ENCODE measurements at places on chromosomes 2 and 18.

DNA sequence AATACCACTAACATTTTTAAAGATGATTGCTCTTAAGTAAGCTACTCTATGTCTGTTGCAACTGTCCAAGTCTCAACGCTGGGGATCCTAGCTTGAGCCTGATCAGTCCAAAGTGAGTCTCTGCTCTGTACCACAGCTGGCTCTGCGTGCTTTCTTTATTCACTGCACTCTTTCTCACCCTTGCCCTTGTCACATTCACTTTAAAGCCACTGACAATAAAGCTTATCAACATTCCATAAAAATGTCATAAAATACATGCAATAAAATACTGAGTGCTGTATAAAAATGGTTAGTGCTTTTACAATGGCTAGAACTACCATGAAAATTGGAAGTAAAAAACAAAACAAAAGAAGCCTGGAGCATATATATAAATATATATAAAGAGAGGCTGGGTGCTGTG is 45.5 kb upstream of the LRRTM4 start:
- DNase-seq: no peak

GRCh38 chr18:36828157-36828629 is 609 bp downstream of the TPGS2 start:
- no peak for DNase-seq

- DNase-seq: no peak
These were observed 166.9 kb downstream of the ANAPC1 start for GRCh38 chr2:111716905-111717775.

DNA sequence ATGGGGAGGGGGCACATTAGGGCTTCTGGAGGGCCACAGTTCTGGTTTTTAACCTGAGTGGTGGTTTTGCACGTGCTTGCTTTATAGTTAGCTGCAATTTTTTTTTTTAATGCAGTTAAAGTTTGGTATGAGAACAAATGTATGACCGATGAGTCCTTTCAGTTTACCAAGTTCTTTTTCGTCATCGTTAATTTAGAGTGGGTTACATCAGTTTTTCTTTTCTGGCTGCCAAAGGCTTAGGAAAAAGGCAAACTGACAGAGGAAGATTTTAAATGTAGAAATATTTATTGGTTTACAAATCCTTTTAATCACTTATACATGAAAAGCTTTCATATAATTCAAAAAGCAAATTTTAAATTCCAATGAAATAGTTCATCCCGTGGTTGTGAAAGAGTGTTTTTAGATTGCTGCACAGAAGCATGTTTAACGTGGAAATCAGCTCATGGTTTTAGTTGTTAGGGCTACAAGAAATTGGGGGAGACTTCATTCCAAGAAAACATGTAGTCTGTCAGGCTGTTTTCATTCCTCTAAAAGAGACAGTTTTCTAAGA is 82.9 kb downstream of the MSH2 start:
- no peak for DNase-seq

GRCh38 chr2:172639823-172640222 is 83.9 kb downstream of the PDK1 start:
- DNase-seq: no peak

- DNase-seq: no peak
These were observed 694 bp downstream of the UNC50 start for GRCh38 chr2:98608962-98609604.

DNA sequence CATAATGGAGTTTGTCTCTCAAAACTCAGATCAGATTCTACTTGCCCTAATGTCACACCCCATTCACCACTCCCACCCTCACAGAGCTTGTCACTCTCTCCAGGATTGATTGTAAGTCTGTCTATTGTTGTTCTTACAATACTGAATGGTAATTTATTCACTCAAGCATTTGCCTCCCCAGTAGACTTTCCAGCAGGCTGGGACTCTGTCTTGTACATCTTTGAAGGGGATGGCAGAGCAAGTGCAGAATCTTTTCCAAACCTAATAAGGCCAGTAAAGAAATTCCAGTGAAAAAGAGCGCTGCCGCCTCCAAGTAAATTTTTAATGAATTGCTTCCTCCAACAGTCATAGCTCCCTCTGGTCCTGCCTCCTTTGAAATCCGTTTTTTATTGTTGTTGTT is 56.9 kb downstream of the RBM43 start:
- no peak for DNase-seq

- no peak for DNase-seq
These were observed 71.3 kb downstream of the CTIF start for GRCh38 chr18:48609820-48610815.

DNA sequence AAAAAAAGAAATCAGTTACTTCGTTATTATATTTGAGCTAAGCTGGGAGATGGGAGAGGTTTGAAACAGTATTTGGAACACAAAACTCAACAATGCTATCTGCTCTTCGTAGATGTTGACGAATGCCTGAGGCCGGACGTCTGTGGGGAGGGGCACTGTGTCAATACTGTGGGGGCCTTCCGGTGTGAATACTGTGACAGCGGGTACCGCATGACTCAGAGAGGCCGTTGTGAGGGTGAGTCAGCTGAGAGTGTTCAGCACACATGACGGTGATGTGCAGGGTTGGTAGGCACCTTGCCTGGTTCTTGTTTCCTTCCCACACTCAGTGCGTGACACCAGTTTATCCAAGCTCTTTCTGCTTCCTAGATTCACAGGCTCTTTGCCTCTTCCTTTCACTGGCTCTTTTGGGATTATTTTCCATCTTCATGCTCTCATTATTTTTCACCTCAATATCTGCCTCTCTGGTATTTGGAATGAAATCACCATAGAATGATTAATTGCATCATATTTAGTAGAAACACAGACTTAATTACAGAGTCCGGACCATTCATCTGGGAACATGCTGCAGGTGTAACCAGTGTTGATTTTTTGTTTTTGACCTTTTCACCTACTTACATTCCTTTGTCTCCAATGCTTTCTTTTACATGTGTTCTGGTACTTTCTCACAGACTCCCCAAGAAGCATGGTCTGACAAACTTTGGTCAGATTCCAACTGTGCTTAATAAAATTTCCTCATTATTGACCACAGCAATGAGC is 200.6 kb upstream of the RASGRP3 start:
- DNase-seq: peak; percentile 22

DNA sequence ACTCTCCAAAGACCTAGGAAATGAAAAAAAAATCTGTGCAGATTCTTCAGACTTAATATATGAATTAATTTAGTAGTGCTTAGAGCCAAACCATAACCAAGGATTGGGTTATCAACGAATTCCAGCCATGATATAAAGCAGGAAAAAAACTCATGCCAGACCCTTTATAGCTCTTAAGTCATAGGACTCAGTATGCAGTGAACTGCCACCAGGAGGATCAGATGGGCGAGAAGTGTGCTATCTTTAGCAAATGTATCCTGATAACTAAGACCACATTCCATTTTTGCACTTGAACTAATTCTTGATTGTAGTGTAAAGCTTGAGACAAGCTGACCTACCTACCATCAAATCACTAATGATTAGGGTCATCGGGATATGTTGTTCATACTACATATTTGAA is 178.1 kb downstream of the IKZF2 start:
- no peak for DNase-seq

DNA sequence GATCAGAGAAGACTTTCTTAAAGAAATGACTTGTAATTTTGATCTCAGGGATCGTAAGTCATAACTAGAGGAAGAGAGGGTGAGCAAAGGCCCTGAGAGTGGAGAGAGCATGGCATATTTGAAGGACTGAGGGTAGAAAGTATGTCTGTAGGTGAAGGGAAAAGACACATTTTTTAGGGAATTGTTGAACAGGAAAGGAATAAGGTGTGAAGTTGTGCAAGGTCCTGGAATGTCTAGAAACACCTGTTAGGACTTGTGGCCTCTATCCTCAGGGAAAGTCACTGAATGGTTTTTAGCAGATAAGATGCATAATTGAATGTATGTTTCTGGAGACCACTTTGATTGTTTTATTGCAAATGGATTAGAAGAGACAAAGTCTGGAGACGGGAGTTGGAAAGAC is 62.5 kb upstream of the ACTR3 start:
- DNase-seq: no peak

GRCh38 chr2:175677880-175678279 is 324.2 kb downstream of the LNPK start:
- DNase-seq: no peak

GRCh38 chr2:46876741-46877384 is 38.7 kb downstream of the MCFD2 start:
- no peak for DNase-seq

GRCh38 chr2:206915121-206915520 is 24.2 kb upstream of the CPO start:
- DNase-seq: no peak

DNA sequence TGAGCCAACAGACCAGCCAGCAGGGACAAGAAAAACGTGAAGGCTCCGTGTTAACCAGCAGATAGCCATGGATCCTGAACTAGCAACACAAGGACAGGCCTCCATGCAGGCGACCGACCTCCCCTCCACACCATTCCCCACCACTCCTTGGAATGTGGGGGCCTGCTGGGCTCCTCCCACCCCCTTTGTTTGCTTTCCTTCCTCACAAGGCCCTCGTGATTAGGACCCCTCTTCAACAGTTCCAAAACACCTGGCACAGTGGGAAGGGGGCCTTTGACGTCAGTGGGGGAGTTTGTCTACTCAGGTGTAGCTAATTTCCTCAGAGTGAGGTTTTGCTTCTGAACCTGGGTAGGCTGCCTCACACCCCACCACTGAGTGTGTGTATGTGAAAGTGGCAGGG is 37.8 kb downstream of the SLC14A2 start:
- DNase-seq: no peak

- no peak for DNase-seq
These were observed 12.0 kb downstream of the PCBP1 start for GRCh38 chr2:70099270-70099669.

DNA sequence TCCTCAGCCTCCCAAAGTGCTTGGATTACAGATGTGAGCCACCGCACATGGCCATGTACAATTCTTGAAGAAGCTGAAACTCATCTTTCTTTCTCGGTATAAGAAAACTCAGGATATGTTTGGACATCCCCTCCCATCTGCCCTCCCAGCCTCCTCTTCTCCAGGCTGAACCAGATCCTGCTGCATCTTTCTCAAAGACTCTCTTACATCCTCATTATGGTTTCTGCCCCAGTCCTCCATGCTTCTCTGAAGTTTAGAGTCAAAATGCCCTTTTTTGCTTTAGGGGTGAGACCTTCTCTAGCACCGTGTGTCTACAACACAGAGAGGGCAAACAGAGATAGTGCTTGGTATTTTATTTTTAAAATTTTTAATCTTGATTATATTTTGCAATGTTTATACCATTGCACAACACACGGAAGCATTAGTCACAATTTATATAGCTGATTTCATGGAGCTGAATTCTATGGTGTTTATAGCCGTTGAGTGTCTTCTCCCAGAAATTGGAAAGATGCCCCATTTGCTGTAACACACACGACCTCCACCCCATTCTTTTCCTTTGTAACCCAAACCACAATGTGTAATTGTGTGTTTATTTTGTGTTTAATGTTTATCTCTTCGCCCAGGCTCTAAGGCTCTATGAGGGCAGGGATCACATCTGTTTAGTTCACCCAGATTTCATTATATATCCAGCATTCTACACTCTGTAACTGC is 206.0 kb upstream of the TNP1 start:
- no peak for DNase-seq

DNA sequence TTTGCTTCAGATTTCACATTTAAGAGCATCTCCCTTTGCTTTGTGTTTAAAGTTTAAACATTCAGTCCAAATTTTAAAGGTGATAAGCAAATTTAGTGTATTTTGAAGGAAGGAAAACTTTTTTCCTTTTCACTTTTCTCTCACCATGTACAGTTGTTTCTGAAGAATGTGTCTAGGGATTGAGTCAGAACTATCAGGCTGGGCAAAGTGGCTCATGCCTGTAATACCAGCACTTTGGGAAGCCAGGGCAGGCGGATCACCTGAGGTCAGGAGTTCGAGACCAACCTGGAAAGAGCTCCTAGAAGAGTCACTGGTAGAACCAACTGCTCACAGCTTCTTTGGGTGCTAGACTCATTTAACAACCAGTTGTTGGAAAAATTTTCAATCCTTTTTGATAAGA is 327.0 kb upstream of the THUMPD2 start:
- no peak for DNase-seq

- DNase-seq: no peak
These were observed 357.7 kb upstream of the SMIM21 start for GRCh38 chr18:75785206-75785605.

- no peak for DNase-seq
These were observed 133.2 kb upstream of the EPAS1 start for GRCh38 chr2:46163804-46164528.

- no peak for DNase-seq
These were observed 152.0 kb downstream of the INSIG2 start for GRCh38 chr2:118240276-118240675.

- no peak for DNase-seq
These were observed 140.7 kb downstream of the ESCO1 start for GRCh38 chr18:21459706-21460286.

GRCh38 chr18:50218432-50219197 is 23.7 kb upstream of the MYO5B start:
- DNase-seq: peak; percentile 35

DNA sequence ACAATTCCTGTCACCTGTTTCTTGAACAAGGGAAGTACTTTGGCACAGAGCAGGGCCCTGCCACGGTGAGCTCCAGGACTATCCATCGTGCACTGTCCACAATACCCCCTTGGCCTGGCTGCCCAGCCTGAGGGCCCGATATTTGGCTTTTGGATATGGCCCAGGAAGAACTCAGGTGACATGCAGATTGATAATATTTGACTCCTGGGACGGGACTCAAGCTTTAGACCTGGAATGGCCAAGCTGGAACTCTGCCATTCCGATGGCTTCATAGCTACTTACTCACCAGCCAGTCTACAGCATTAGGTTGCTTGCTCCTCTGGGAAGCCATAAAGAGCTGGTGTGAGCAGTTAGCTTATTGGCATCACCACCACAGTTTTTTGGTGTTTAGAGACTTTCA is 26.6 kb downstream of the EML6 start:
- no peak for DNase-seq

GRCh38 chr2:67867735-67868134 is 195.1 kb downstream of the C1D start:
- no peak for DNase-seq

GRCh38 chr18:74784752-74785151 is 187.1 kb downstream of the ZNF407 start:
- no peak for DNase-seq

- DNase-seq: no peak
These were observed 10.0 kb upstream of the DES start for GRCh38 chr2:219408204-219408603.

DNA sequence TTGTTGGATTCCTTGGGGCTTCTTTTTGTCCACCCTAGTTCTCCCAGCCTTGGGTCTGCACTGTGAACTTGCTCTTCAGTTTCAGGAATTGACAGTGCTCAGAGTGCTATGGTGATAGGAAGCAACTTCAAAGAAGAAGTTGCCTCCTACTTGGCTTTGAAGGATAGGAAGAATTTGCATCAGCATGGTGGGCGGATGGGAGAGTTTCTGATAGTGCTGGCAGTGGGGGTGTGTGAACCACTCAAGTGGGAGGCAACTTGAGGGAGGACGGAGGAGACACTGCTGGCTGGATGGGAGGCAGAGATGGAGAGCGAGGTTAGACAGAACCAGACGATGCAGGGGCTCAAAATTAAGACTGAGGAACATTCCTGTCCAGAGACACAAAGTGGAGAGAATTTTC is 164.4 kb upstream of the SKOR2 start:
- no peak for DNase-seq

All from T-helper 1 cell (primary cell).